Stimulated activated CD8-positive, alpha-beta memory T cell treated with anti-CD3 and anti-CD28 coated beads, Interleukin-7, amount 100 ng/mL, for 48 hours (primary cell): ENCODE measurements at places on chromosomes 6 and 20.

GRCh38 chr20:47970282-47970903 lies 185.1 kb upstream of the SULF2 start:
- DNase-seq, result no peak

DNA sequence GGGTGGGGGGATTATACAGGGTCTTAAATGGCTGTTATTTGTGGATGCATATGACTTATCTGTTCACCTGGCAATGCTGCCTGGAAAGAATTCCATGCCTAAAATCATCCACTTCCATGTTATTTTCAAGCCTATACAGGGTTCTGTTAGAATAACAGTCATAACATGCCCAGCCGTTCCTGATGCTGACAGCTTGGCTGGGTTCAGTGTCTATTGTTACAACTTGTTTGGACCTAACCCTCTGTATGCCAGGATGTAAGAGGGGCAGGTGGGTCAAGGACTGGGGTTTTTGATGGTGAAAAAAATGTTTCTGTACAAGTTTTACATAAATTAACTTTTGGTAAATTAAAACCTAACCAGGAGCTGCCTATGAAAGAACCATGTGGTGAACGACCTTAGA lies 79.8 kb downstream of the GINS1 start:
- no peak for DNase-seq

DNA sequence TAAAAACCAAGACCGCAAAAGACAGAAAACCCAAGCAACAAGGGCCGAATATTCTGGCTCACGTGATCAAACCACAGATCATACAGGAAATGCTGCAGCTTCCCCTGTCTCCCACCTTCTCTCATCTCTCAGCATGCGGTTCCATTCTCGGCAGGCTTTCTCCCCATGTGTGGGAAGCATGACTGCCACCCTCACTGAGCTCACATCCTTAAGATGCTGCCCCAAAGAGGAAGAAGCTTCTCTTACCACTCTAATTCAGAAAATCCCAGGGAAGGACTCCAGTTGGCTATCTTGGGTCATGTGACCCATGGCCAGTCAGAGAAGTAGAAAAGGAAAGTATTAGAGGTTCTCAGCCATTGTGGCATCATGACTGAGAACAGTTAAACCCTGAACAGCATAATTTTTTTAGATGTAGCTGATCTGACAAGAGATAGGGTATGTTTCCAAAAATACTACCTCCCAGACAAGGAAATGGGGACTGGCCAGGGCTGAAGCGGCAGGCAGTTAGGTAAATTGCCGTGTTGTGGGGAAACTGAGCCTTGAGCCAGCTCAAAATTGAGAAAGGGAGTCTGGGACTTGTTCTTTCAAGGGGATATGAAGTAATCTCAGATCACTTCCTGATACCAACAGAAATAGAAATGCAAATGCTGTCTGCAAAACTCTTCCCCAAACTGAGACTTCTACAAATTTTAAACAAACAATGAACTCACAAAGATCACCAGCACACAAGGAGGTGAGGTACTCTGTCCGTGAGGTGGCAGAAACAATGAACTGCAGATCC lies 37.1 kb upstream of the GRM4 start:
- DNase-seq, result peak; percentile 75

DNA sequence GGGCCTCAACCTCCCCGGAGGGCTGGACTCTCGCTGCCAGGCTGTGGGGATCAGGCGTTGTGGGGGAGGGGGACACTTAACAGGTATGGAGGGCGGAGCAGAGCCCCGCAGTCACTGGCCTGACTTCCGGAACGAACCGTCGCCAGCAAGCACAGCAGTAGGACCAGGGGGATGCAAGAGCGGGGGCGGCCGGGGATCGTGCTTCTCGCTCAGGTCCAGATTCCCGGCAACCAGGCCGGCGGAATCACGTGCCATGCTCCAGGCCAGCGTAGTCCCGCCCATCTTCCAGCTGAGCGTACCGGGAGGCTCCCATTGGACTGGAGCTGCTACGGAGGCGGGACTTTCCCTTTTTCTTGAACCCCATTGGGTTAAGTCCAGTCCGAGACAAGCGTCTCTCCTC lies 10.0 kb upstream of the POU5F1 start:
- no peak for DNase-seq

DNA sequence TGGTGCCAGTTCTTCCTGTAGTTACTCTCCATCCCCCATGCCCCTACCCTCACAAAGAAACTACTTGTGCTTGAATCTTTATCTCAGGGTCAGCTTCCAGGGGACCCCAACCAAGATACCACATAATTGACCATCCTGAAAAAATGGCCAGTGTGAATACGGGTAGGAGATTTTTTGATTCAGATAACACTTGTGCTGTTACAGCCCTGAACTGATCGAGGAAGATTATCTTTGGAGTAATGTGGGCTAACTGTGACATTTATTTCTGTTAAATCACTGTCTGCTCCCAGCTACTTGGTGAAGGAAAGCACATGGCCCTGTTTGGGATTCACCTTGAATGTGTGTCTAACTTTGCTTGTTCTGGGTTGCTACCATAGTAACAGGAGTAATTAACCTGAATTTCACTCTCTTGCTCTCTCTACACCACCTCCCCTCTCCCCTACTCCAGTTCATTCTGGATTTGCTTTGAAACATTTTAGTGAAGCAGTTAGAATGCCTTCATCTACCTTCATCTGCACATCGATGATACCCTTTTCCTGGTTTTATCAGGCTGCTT lies 219.6 kb upstream of the CHD6 start:
- DNase-seq, result no peak

GRCh38 chr20:5770231-5770986 lies 20.2 kb downstream of the SHLD1 start:
- DNase-seq, result no peak

DNA sequence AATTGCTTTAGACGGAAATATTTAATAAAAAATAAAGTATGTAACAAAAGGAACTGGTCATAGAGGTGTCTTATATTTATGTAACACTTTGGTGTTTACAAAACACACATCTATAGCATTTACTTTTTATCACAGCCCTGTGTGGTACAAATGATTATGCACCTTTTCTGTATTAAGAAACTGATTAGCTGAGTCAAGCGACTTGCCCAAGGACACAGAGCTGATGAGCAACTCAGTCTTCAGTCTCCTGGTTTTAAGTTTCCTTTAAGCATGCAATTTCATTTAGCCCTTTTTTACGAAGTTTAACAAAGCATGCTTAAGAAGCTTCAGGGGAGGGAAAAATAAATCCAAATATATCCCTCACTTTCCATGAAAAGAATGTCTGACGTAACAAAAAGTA lies 2.5 kb downstream of the DCDC2 start:
- DNase-seq, result no peak

DNA sequence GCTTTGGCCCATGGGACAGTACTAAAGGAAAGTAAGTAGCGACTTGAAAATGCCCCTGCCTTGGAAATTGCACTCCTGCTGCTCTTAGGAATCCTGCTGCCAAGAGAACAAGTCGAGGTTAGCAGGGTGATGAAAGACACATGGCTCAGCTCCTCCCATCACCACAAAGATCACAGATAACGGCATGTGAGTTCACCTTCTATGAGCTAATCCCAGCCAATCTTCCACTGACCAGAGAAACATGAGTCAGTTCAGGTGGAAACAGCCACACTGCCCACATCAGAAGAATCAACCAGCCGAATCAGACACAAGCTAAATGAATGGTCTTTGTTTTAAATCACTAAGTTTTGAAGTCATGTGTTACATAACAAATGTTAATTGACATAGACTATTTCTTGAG lies 106.3 kb downstream of the PRKN start:
- peak; percentile 11 for DNase-seq

- DNase-seq, result no peak
Measured at GRCh38 chr20:53260591-53260990, 288.4 kb downstream of the TSHZ2 start.

DNA sequence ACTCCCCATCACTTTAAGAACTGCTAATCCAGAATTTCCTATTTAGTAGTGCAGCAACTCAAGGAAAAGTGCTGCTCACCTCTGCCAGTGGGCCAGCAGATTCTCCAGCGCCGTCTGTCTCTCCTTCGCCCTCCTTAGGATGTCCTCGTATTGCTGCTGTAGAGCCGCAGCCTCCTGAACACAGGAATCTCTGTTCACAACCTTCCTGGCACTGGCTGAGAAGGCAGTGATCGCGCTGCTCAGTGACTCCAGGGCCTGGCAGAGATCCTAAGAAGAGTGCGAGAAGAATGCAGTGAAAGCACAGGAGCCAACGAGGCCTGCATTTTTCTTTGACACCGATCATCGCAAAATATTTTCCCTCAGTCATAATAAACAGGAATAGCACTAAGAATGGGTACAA lies 209.0 kb downstream of the SYNE1 start:
- no peak for DNase-seq

GRCh38 chr6:14784596-14785492 lies 461.0 kb upstream of the JARID2 start:
- DNase-seq, result no peak

DNA sequence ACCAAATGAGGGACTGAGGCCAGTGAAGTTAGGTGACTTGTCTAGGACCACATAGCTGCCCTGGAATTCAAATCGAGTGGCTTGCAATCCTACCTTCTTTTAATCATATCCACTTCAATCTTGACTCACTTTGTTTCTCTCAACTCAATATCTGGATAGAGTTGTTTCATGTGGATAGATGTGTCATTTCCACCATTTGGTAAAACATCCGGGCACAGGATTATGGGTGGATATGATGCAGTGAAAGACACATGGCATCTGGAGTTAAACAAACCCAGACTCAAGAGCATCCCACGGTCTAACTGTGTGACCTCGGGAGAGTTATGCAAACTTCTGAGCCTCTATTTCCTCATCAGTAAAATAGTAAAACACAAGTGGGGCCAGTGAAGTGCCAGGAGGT lies 103.6 kb upstream of the CNKSR3 start:
- no peak for DNase-seq

- no peak for DNase-seq
Measured at GRCh38 chr20:60314727-60315126, 356.5 kb downstream of the CDH26 start.

GRCh38 chr6:32772656-32773055 lies 9.3 kb upstream of the HLA-DQB2 start:
- DNase-seq, result no peak

DNA sequence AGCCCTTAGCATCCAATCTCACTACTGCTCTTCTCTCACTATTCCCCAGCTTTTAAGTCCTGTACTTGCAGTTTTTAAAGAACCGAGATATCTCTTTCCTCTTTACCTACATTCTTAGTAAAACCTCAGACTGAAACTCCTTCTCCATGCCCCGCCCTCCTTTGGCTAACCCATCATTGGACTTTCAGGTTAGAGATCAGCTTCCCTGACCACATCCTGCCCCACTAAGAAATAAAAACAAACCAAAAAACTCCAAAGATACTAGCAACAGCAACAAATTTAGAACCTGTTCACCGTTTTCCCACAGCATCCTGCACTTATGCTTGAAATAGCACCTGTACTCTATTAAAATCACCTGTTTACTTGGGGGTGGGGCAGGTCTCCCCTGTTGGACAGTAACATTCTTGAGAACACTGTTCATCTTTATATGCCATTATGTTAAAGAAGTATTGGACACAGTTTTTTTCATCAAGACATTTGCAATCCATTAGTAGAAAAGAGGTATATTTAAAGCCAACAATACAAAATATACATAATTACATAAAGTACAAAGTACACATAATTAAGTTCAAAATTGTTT lies 16.3 kb upstream of the SMAP1 start:
- peak; percentile 13 for DNase-seq

DNA sequence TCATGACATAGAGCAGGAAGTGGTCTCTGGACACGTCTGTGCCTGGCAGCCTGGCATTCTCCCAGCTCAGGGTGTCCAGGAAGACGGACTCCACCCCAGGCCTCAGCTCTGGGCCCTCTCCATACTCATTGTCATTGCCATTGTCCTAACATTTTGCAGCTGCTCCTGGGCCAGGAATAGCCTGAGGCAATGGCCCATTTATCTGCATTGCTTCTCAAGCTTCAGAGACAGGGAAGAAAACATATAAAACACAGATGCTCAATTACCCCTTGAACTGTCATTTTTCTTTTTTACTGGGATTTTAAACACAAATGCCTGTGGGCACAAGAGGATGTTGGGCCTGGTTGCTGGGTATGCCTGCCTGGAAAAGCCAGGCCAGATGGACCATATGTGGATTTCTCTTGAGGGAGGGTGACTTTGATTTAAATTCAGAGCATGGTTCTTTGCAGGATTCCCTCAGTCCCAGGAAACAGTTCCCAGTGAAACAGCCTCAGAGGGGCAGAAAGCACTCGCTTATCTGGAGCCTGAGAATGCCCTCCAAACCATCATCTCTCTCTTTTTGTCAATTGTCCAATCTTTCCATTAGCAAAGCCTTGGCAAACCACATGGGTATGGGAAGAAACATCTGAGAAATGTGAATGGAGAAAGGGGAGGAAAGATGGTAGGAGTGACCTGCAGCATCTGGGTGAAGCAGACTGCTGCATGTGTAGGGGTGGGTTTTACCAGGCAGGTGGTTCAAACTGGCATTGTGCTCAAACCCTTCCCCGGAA lies 17.9 kb downstream of the LAMP5 start:
- DNase-seq, result no peak

GRCh38 chr6:77074037-77074713 lies 389.1 kb downstream of the HTR1B start:
- no peak for DNase-seq

DNA sequence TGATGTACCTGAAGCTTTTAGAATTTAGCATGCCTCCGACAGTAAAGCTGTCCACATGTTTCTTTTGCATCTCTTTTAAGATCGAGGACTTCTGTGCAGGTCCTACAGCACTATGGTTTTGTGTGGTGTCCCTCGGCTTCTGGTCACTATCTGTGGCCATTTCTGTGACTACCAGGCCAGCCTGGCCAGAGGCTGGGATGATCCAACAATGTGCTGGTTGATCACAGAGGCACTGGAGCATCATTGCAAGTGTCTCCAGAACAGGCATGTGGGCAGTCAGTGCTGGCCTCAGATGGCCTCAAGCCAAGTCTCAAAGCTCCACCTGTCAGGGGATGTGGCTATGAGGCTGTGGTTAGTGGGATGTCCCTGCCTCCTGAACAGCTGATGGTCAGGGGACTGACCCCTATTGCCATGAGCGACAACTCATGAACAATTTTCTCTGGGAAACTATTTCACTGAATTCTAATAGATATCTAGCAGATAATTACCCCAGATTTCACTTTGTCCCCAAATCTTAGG lies 136.6 kb downstream of the SYNDIG1 start:
- DNase-seq, result no peak

- no peak for DNase-seq
Measured at GRCh38 chr6:79506251-79506650, 31.0 kb downstream of the LCA5 start.

- DNase-seq, result no peak
Measured at GRCh38 chr20:35673884-35674283, 9.2 kb upstream of the CPNE1 start.

- DNase-seq, result no peak
Measured at GRCh38 chr6:31727717-31728671, 1.1 kb downstream of the DDAH2 start.
